ENCODE measurements at places on chromosomes 7 and 10.

GRCh38 chr7:103972779-103973434, 16.6 kb downstream of the RELN start:
- no peak for DNase-seq

- no peak for DNase-seq
Measured at GRCh38 chr7:34090816-34091215, 185.5 kb downstream of the BMPER start.

- no peak for DNase-seq
Measured at GRCh38 chr10:6269432-6269831, 66.7 kb downstream of the PFKFB3 start.

- DNase-seq = no peak
Measured at GRCh38 chr10:58937423-58937822, 239.0 kb upstream of the PHYHIPL start.

GRCh38 chr10:77188521-77188920, 449.1 kb downstream of the KCNMA1 start:
- DNase-seq = no peak

GRCh38 chr7:659996-660395, 66.5 kb upstream of the DNAAF5 start:
- DNase-seq = no peak

- DNase-seq = no peak
Measured at GRCh38 chr10:91164520-91165065, 55.9 kb upstream of the PCGF5 start.

DNA sequence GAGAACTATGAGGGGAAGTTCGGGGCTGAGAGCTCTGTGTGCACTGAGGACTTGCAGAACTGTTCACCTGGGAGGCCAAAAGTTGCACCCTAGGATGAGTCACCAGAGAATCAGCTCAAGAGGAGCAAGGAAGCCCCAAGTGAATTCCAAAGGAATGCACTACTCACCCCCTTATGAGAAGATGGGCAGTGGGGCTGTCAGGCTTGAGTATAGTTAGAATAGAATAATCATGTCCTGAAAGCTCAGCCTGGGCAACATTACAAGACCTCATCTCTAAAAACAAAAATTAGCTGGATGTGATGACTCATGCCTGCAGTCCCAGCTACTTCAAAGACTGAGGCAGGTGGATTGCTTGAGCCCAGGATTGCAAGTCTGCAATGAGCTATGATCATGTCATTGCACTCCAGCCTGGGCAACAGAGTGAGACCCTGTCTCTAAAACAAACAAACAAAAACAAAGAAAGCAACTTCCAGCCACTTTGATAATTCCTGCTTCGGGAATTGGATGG, 30.0 kb downstream of the MAP3K8 start:
- DNase-seq = no peak

- DNase-seq = no peak
Measured at GRCh38 chr7:7911369-7912123, 57.0 kb upstream of the GLCCI1 start.

GRCh38 chr7:110373416-110373815, 717.5 kb upstream of the LRRN3 start:
- no peak for DNase-seq

- no peak for DNase-seq
Measured at GRCh38 chr10:53071505-53072125, 299.0 kb upstream of the MBL2 start.

GRCh38 chr10:113007821-113008220, 57.8 kb downstream of the TCF7L2 start:
- DNase-seq = no peak

GRCh38 chr7:26233902-26234511, 32.5 kb downstream of the CBX3 start:
- no peak for DNase-seq

DNA sequence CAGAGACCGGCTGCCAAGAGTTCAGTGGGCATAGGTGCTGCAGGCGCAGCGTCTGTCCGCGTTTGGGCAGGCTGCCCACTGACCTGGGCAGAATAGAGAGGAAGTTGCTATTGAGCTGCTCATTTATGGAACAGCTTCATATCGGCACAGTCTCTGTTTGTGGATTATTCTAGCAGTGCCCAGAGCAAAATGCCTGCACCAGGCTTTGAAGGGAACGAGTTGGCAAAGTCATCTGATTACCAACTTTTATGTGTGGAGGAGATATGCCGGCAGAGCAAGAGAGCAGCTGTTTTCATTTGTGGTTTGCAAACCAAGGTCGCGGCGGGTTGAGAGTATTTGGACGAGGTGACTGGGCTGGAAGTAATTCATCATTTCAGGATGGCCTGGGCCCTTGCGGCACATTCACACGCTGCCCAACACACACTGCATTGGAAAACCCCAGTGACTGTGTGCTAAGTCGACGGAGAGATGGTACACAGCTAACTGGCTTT, 228.5 kb downstream of the TCERG1L start:
- no peak for DNase-seq

DNA sequence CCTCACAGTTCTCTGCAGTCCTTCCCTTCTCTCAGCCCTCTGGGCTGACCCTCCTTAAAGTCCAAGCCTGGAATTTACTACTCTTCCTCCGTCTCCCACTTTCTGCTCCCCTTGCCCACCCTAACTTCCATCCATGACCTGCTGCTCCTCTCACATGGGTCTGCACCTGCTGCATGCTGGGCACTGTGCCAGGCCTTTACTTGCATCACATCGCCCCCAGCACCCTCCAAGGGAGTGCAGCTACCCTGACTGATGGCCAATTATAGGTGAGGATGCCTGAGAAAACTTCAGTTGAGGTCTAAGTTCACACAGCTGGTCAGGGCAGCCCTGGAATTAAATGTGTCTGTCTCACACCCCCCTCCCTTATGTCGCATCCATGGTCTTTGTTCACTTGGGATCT, 53.6 kb upstream of the ZPBP start:
- no peak for DNase-seq

- DNase-seq = no peak
Measured at GRCh38 chr7:157097056-157097329, 41.7 kb upstream of the UBE3C start.

- no peak for DNase-seq
Measured at GRCh38 chr10:62170732-62171131, 97.9 kb downstream of the RTKN2 start.

DNA sequence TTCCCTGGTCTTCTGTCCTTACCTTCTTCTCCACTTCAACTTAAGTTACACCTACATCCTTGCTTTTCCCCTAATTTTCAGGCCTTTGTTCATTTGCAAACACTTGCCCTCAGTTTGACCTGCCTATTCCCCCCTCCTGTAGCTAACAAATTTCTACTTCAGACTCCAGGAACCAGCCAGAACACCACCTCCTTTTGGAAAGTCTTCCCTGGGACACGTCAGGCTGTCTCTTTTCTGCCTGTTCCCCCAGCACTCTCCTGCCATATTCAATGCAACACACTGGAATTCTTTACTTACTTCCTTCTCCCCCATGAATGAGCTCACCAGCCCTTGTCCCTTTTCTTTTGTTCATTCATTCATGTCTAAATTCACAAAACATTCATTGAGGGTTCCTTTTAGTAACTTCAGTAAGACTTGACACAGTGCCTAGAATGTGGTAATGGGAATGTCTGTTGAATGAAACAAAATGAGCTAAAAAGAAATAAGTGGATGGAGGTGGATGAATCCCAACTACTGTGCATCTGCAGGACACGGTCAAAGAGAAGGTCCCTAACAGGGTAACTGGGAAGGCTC, 478.0 kb downstream of the KCNMA1 start:
- DNase-seq = no peak

DNA sequence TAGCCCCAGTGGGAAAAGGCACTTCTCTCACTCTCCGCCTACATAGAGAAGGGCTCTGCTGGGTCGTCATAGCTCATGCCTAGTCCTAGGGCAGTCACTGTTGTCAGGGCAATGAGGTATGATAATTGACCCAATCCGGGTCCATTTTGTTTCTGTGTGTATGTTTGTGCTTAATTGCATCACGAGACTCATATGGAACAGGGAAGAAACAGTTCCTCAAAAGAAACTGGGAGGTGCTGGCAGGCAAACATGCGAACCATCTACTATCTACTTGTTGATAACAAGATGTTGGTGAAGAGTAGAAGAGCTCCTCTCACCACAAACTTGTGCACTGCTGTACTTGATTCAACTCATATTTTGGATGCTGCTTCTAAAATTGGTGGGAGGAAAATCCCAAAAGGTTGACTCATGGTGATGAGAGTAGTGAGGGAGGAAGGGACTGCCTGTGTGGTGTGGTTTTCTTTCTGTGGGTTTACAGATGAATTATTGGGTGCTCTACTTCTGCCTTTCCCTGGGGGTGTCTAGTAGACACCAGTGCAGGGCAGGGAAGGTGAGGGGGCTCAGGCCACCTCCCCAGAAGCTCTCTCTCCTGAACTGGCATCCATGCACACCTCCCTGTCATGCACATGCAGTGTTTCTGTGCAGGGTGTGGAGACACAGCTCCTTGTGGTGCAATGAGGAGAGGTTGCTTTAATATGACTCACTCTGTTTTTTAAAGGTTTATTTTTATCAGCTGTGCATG, 29.4 kb downstream of the LSMEM1 start:
- DNase-seq = no peak

DNA sequence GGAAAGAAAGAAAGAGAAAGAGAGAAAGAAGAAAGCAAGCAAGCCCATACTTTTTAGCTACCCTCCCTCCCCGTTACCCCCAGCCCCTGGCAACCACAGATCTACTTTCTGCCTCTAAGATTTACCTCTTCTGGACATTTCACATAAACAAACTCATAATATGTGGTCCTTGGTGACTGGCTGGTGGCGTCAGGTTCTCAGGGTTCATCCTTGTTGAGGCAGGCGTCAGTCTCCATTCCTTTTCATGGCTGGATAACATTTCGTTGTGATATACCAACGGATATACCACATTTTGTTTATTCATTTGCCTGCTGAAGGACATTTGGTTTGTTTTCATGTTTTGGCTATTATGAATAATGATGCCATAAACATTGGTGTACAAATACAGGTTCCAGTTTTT, 30.5 kb downstream of the CDH23 start:
- DNase-seq = no peak

GRCh38 chr10:132714986-132715775, 70.8 kb downstream of the NKX6-2 start:
- DNase-seq = no peak

DNA sequence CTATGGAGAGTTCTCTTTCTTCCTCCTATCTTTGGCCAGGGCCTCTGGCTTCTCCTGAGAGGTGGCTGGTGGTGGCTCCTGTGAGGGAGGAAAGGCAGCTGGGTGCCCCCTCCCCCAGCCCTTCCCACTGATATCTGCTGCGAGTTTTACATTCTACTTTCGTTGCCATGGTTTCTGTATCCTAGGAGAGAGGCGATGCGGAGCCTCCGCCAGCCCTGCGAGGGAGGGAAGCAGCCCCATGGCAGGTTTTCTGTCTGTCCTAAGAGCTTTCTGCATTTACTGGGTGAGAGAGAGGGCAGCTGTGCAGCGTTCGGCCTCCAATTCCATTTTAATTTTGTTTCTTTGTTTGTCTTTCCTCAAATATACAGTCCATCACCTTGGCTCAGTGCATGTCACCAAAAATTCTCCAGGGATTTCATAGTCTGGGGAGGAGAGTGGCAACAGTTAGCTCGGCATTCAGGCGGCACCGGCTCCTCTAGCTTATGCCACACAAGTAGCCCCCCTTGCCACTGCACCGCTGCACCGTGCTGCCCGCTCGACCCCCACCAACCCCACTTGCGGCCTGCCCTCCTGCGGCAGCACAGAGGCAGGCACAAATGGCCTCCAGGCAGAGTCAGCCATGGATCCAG, 20.4 kb downstream of the DNAJB12 start:
- no peak for DNase-seq

DNA sequence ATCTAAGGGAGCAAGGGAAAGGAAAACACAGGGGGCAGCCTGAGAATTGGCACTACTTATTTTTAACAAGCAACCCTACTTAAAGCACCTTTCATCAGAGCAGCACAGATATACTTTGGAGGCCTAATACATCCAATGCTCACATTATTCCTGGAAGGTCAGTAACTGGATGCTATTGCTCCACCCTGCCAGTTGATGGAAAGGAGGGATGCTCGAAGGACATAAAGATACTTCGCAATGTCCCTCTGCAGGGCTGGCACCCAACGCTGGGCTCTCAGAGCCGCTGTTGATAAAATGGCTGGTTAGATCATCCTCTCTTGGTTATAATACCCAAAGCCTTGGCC, 307.9 kb upstream of the AOAH start:
- DNase-seq = no peak

- DNase-seq = no peak
Measured at GRCh38 chr10:25631471-25631870, 302.6 kb upstream of the MYO3A start.

- DNase-seq = no peak
Measured at GRCh38 chr10:124693801-124694416, 50.3 kb downstream of the FAM53B start.

DNA sequence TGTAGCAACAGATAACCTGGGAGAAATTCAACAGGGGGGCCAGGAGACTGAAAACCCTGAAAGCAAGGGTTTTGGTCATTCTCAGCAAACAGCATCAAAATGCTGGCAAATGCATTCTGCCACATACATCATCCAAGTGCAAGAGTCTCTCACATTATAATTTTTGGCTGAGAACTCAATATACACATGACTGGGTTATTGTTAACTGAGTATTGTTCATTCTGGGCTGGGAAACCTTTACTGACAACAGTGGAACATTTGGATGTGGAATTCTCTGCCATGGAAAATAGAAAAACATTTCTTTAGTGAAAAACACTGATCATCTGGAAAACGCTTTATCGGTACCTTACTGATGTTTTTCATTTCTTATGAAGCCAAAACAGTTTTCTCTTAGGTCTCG, 73.1 kb upstream of the MET start:
- no peak for DNase-seq

DNA sequence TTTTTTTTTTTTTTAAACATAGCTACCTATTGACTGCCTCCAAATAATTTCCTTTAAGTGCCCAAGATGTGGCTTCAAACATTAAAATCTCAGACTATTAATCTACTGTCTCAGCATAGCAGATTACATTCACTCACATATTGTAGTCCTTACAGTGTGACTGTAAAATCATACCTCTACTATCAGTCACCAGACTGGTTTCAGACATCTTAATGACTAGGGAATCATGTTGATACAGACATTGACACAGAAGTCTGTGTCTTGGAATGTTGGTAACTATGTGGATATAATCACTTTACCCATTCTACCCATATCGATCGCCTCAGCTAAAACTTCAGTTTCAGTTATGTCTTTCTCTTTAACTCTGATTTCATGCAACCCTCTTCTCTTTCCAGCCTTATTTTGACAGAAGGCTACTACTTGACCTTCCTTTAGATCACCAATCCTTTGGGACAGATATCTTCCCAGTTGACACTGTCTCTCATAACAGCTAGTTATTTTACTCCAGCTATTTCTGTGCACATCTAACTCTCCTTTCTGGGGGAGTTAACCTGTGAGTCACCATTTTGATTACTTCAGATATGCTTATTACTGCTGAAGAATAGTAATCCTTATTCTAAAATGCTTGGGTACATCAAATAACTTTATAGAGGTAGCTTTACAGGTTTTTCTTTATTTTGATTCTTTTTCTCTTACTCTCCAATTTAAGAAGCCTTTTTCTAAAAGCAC, 7.0 kb downstream of the TNKS2 start:
- no peak for DNase-seq

GRCh38 chr7:135782801-135783200, 34.2 kb upstream of the FAM180A start:
- no peak for DNase-seq
